Esophagus squamous epithelium (tissue), 5 donors: ENCODE measurements at places on chromosomes 4 and X. TPM values are rescaled to one million over a fixed set of nuclear protein-coding genes. Genes with fewer than 3 reads are reported as not detected.

DNA sequence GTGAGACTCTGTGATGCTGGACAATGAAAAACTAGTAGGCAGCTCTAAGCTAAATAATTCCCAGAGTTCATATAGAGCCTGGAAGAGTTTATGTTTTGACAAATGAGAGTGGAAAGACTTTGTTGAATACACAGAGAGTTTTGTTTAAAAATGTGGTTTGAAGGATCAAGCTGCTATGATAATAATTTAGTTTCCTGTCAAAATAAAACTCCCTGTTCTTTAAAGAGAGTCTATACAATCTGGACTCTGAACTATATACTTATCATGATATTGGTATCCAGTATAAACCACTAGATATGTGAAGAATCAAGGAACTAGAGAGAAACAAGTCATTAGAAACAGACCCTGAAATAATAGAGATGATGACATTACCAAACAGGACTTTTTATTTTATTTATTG, 158.6 kb downstream of the C4orf33 start:
- no peak for DNase-seq
- no peaks in the 10 kb centered on the region for H3K4me1 ChIP-seq
- H3K27me3 ChIP-seq, result no peaks in the 10 kb centered on the region
- H3K36me3 ChIP-seq, result no peaks in the 10 kb centered on the region

DNA sequence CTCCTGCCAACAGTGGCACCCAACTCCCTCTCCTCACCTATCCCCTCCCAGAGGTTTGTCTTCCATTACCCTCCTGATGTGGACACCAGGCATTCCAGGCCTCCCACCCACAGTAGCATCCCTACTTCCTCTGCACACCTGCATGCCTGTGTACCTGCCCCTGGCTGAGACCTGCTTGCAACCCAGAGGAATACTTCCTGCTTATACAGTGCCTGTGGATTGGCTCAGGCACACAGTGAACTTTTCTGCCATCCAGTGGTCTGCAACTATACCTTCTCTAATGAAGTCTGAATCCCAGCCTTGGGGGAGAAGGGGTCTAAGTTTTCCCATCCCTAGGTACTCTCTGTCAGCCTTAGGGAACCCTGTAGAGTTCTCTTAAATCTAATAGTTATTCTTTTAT, 169.9 kb downstream of the IQCM start:
- no peak overlapping the region for H3K27ac ChIP-seq
- H3K4me1 ChIP-seq, result no peaks in the 10 kb centered on the region
- no peaks in the 10 kb centered on the region for H3K27me3 ChIP-seq
- DNase-seq, result no peak
- no peak overlapping the region for H3K4me3 ChIP-seq

The TIGD4 gene
- total RNA-seq, result 0.38 TPM

The ZNF630 gene
- 1.7 TPM for total RNA-seq

- H3K36me3 ChIP-seq, result no peaks in the 10 kb centered on the region
- no peaks in the 10 kb centered on the region for H3K4me1 ChIP-seq
- no peak overlapping the region for H3K27ac ChIP-seq
- H3K4me3 ChIP-seq, result no peak overlapping the region
Observed at GRCh38 chr4:41709844-41710481, 38.6 kb downstream of the PHOX2B start.

DNA sequence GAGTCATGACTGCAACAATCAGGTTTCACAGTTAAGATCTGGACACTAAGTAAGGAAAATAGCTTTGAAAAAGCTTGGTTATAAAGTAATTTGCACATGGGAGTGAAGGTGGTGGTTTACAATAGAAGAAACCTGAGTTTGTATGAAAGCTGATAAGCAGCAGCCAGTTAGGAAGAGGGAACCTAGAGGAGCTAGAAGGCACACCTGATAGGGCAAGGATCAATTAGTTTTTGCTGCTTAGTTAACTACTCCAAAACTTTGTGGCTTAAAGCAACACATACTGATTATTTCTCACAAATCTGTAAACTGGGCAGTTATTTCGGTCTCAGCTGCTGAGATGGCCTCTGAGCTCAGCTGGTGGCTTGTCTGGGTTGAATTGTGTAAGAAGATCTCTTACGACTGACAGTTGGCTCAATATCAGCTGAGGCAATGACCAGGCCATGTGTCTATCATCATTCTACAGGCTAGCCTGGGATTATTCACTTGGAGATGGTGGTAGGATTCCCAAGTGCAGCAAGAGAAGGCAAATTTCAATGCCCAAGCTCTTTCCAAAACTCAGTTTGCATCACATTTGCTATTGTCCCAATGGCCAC, 255.0 kb upstream of the PITX2 start:
- no peak overlapping the region for H3K4me3 ChIP-seq
- H3K4me1 ChIP-seq, result no peaks in the 10 kb centered on the region
- H3K36me3 ChIP-seq, result no peaks in the 10 kb centered on the region
- no peak for DNase-seq
- no peak overlapping the region for H3K27ac ChIP-seq
- H3K27me3 ChIP-seq, result no peaks in the 10 kb centered on the region

GRCh38 chr4:136643416-136643815, 888.9 kb downstream of the PCDH18 start:
- no peaks in the 10 kb centered on the region for H3K36me3 ChIP-seq
- DNase-seq, result no peak

GRCh38 chr4:153781280-153781679, 7.6 kb downstream of the SFRP2 start:
- H3K4me3 ChIP-seq, result no peak overlapping the region
- H3K27me3 ChIP-seq, result no peaks in the 10 kb centered on the region
- no peaks in the 10 kb centered on the region for H3K4me1 ChIP-seq
- H3K27ac ChIP-seq, result no peak overlapping the region
- no peak for DNase-seq
- no peaks in the 10 kb centered on the region for H3K36me3 ChIP-seq

DNA sequence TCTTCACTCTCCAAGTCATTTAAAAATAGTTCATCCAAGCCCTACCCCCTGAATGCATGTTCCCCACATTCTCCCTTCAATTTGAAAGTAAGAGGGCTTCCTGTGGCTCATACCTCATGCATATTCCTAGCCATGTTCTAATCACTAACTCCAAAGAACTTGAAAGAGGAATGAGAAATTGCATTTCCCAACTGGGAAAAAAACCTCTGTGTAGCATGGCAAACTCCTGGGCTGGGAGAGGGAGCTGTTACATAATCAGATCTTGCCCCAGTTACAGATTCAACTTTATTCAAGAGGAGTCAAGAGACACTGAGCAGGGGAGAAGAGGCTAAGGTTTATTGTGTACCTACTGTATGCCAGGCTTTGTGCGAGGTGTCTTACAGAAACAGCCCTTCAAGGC, 90.2 kb downstream of the SLC2A9 start:
- peaks cover 25% of the 10 kb centered on the region for H3K36me3 ChIP-seq
- no peak overlapping the region for H3K27ac ChIP-seq
- H3K4me3 ChIP-seq, result no peak overlapping the region
- no peaks in the 10 kb centered on the region for H3K27me3 ChIP-seq
- no peak for DNase-seq
- H3K4me1 ChIP-seq, result no peaks in the 10 kb centered on the region

GRCh38 chr4:186190581-186191199, 677 bp upstream of the CYP4V2 start:
- DNase-seq, result no peak
- no peaks in the 10 kb centered on the region for H3K36me3 ChIP-seq
- peak overlapping the region; percentile 71 for H3K4me3 ChIP-seq
- H3K27me3 ChIP-seq, result no peaks in the 10 kb centered on the region
- H3K27ac ChIP-seq, result peak overlapping the region; percentile 97

GRCh38 chr4:8707045-8707781, 114.6 kb downstream of the CPZ start:
- no peak for DNase-seq
- peaks cover 58% of the 10 kb centered on the region for H3K27me3 ChIP-seq
- no peaks in the 10 kb centered on the region for H3K36me3 ChIP-seq

- no peak for DNase-seq
- no peaks in the 10 kb centered on the region for H3K36me3 ChIP-seq
- H3K27ac ChIP-seq, result no peak overlapping the region
- H3K4me1 ChIP-seq, result no peaks in the 10 kb centered on the region
- no peaks in the 10 kb centered on the region for H3K27me3 ChIP-seq
Observed at GRCh38 chrX:5829060-5829459, 399.6 kb downstream of the NLGN4X start.

The DMRTC1 gene
- total RNA-seq, result not detected

DNA sequence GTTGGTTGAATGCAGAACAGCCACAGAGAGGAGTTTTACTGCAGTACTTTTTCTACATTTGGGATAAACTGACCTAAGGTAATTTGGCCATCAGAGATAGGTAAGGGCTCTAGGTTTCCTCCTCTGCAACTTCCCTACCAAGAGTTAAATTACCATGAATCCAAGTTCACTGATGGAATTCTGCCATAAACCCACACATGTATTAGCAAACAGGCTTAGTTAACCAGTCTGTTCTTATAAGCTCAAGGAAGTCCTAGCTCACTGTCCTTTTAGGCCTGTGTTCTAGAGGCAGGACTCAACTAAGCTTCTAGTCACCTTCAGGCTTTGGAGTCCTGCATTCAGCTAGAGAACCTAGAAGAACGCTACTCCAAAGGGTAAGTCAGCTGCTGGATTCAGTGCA, 4.0 kb downstream of the FAM114A1 start:
- H3K27me3 ChIP-seq, result no peaks in the 10 kb centered on the region
- no peak for DNase-seq
- peaks cover 9% of the 10 kb centered on the region for H3K4me1 ChIP-seq
- no peak overlapping the region for H3K4me3 ChIP-seq
- H3K36me3 ChIP-seq, result peaks cover 12% of the 10 kb centered on the region

DNA sequence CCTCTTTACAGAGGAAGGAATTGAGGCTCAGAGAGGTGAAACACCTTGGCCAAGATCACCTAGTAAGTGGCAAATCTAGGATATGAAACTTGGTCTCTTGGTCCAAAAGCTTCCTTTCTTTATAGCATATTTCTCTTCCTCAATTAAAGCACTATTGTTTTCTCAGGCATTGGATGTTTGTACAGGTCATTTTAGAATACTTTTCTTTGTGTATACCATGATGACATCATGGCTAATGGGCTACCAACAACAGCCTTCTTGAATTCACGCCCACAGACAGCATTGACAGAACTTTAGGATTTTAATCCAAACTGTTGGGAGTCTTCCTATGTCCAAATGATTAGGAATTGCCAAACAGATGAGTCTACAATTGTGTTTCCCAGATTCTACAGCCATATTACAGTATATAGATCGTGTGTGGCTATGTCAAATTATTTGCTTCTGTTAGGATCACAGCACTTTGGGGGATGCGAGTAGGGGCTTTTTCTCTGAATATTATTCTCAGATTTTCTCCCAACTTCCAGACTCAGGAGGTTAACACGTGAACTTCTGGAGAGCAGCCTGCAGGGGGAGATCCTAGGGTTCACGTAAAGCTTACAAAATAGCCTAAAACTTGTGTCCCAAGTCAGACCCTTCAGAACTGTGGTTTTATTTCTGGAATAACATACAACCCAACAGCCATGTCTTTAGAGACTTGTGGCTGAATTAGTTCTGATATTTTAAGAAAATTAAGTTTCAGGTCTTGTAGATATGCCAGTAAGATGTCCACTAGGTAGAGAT, 191.8 kb downstream of the SHROOM3 start:
- no peak overlapping the region for H3K4me3 ChIP-seq
- no peaks in the 10 kb centered on the region for H3K36me3 ChIP-seq
- DNase-seq, result no peak

The CFAP97 gene
- 34.0 TPM for total RNA-seq

- no peak overlapping the region for H3K27ac ChIP-seq
- no peak overlapping the region for H3K4me3 ChIP-seq
- H3K36me3 ChIP-seq, result peaks cover 5% of the 10 kb centered on the region
- H3K27me3 ChIP-seq, result no peaks in the 10 kb centered on the region
Observed at GRCh38 chr4:73053076-73053475, 16.4 kb downstream of the COX18 start.
